Dorsolateral prefrontal cortex (tissue), 122 donors: ENCODE measurements at places on chromosomes 1 and 21.

- no peak for DNase-seq
Measured at GRCh38 chr1:102050556-102050955, 53.8 kb upstream of the OLFM3 start.

GRCh38 chr1:24504560-24504959, 1.9 kb downstream of the RCAN3 start:
- DNase-seq = no peak

DNA sequence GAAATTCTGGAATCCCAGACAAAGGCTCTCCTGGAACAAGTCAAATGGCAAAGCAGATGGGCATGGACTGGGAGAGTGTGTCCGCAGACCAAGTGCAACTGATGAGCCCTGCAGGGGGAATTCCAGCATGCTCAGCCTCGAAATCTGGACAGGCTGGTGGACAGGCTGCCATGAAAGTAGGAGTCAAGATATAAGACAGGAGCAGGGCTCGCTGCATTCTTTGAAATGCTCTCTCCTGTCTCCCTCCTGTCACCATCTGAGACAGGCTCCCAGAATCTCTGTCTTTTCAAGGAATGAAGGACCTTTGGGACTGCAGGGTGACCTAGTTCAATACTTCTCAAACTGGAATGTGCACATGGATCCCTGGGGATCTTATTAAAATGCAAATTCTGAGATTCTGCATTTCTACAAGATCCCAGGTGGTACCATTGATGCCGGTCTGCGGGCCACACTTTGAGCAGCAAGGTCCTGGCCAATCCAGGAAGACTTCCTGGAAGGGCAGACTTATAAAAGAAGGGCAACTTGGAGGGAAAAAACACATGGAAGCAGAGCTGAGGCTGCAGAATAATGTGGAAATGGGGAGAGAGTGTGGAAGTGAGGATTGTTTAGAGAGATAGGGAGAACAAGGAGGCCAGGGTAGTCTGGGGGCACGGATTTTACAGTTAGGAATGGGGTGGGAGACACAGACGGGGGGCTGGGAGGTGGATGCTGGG, 29.8 kb downstream of the TNNT2 start:
- DNase-seq = no peak

- no peak for DNase-seq
Measured at GRCh38 chr1:27652111-27652864, 17.3 kb upstream of the FGR start.

- no peak for DNase-seq
Measured at GRCh38 chr1:143699115-143699514, 272.7 kb downstream of the FAM72C start.

DNA sequence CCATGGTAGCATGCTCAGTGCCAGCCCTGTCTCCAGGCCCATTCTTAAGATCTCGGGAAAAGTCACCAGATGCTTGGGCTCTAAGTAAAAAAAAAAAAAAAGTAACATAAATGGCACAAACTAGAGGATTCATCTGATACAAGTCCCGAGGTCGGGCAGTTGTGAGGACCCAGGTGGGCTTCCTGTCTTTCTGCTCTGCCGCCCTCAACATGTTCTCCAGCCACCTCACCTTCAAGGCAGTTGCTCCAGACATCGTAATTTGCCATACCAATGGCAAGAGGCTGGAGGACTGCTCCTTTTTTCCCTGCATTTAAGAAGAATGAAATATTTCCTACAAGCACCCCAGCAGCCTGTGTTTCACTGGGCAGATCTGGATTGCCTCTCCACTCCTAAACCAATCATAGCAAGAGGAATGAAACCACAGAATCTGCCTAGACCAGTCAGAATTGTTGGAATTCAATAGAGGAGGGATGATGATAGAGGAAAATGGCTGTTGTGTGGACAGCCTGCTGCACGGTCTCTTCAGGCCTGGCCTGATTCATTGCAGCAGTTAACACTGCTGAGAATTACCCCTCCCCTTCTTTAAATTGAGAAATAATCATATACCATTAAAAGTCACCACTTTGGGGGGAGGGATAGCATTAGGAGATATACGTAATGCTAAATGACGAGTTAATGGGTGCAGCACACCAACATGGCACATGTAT, 5.4 kb downstream of the HMGN2 start:
- DNase-seq = no peak

- DNase-seq = no peak
Measured at GRCh38 chr1:41293779-41294178, 51.7 kb upstream of the SCMH1 start.

- no peak for DNase-seq
Measured at GRCh38 chr1:64343105-64343822, 126.7 kb upstream of the CACHD1 start.

DNA sequence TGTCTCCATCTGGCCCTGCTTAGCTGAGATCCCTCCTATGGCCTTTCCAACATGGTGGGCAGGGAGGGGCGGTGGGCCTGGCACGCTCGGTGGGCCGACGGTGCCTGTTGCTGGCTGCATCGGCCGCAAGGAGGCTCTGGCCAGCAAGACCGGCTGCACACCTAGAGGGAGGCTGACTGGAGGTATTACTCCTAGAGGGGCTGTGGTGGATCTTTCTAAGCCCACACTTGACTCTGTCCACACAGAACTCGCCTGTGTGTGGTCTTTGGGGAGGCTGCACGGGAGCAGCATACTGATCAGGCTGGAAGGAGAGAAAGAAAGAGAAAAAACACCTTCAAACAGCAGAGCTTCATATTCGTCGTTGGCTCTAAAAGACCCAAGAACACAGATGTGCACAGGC, 41.7 kb upstream of the ZC3H12A start:
- DNase-seq = no peak

DNA sequence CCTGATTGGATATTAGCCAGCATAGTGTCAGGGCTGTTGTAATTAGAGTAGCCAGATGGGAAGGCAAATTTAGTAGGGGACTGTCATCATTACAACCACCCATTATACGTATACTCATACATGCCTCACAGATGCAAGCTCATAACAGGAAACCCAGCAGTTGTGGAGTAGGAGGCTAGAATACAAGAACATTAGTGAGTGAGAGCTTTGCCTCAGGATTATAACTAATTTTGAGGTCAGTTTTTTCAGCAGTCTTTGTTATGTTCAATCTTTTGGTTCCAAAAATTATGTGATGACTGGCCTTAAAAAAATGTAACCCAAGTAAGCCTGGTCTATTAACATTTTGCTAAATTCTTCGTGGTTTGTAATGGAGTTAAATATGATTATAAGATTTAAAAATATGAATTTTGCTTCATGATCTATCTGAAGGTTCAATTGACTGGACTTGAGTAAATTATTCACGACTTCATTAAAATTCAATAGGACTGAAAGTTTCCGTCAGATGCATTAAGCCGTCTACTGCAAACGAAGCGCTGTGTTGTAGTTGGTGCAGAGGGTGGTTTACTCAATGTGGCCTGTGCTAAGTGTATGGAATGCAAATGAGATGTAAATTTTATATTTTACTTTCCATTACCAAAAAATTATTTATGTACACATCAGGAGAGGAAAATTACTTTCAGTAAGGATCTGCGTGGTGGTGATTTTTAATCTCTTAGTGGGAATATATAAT, 48.8 kb downstream of the KCNK1 start:
- no peak for DNase-seq

DNA sequence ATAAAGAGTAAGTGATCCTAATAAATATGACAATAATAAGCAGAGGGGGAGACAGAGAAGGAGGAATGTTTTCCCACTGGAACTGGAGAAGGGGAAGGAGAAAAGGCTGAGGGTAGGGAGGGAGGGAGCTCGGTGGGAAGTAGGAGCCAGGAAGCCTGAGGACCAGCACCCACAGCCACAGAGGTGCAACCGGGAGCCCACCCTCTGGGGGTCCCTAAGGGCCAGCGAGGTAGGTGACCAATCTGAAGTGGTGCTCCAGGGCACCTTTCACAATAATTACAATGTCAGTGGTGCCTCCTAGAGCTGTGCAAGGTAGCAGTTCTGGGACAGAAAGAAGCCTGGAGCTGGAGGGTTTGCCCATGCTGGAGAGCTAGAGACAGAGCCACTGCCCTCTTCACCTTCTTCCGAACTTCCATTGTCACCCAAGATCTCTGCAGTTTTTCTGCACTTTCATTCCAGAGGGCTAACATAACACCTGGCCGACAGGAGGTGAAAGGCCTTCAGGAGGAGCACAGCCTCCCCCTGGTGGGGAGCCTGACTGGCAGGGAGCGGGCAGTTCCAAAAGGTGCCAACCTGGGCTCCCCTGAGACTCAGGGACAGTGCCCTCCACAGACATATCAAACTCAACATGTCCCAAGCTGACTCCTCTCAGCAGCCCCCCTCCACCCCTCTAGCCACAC, 4.1 kb upstream of the AHCYL1 start:
- DNase-seq = no peak

DNA sequence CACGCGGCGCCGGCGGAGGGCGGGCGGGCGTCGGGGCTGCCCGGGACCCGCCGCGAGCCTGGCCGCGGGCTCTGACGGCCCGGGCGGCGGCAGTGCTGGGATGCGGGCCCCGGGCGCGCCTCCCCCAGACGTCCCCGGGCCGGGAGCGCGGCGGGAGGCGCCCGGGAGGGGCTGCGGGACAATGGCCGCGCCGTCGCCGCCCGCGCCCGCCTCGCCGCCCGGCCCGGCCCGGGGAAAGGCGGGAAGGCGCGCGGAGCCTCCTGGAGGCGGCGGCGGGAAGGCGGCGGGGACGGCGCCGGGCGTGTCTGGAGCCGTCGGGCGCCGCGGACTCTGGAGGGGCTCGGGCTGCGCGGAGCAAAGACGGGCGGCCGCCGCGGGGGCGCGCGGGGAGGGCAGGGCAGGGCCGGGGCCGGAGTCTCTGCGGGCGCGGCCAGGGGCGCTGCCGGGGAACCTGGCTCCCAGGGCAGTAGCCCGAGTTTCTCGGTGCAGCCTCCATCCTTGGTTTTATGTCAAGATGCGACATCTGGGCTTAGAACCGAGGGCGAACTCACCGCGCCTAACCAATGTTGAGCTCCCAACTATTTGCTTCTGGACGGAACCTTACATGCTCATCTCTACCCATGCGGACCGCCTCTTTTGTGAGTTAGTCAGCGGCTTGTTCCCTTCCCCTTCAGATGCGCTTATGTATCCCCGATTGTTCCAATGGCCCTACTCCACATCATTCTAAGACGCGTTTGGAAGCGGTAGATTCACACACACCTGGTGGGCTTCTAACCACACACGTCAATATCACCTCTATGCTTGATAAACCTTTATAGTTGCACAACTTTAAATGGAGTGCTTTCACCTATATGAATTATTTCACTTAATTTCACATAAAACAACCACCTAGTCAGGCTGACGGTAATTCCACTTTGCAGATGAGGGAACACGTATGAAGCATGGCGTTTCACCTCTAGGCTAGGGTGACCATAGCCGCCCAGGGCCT, 651 bp downstream of the ZBTB8A start:
- peak; percentile 34 for DNase-seq

DNA sequence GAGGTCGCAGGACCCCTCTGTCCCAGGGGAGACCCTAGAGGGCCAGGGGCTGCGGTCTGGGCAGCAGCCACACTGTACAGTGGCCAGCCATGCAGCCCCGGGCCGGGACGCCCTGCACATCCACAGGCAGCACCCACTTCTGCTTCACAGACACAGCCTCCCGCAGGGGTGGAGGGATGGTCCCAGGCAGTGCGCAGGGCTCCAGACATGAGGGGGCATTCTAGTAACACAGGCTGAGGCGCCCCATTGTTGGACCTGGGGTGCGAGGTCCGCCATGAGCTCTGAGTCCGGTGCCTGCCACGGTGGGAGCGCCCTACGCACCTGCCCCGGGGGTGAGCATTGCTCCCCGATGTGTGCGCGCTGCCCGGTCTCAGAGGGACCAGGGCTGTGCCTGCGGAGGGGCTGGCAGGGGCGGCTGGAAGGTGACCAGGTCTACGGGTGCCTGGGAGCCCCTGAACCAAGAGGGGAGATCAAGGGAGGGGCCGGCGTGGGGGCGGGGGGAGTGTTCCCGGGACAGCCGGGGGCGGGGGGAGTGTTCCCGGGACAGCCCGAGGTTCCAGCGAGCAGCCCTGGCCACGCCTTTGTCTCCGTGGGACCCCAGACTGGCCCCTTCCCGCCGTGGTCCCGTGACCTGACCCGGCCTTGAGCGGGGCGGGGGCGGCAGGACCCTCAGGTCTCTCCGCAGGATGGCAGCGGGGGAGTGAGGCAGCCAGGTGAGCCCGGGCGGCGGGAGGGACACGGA, 4.5 kb downstream of the MMEL1 start:
- no peak for DNase-seq

DNA sequence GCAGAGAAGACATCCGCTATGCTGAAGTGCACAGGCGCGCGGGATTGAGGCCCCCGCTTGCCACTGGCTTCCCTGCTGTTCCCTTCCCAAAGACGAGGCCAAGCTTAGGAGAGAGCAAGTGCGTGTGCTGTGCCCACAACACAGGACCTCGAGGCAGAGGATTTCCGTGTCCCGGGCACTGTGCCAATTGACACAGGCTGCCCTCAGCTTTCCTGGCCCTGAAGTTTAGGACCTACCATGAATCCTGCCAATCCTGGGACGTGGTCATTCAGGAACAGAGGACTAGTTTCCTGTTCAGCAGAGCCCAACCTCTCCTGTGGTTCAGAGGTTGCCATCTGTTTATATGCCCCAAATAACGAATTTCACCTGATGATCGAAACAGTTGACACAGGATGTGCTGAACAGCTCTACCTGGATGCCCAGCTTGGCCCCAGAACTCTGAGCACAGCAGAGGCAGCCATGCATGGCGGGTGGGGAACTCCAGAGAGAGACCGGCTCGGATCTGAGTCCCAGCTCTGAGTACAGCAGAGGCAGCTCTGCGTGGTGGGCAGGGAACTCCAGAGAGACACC, 22.0 kb downstream of the SLC37A1 start:
- no peak for DNase-seq

- DNase-seq = peak; percentile 53
Measured at GRCh38 chr21:33543505-33544129, 779 bp downstream of the SON start.

DNA sequence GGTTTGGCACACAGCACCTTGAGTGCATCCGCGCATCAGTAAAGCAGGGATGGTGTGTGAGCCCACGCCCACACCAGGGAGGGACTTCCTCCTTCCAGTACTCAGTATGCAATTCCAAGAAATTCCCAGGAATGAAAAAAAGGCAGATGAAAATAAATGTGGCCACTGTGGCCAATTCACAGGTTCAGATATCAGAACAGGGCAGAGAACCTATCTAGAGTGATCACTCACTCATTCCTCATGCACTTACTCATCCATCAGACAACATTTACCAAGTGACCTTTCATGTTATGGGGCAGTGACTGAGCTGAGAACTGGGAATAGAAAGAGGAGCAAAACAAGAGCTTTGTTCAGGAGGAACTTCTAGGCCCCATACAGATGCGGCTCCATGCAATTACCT, 113.7 kb downstream of the ZSCAN20 start:
- DNase-seq = no peak

DNA sequence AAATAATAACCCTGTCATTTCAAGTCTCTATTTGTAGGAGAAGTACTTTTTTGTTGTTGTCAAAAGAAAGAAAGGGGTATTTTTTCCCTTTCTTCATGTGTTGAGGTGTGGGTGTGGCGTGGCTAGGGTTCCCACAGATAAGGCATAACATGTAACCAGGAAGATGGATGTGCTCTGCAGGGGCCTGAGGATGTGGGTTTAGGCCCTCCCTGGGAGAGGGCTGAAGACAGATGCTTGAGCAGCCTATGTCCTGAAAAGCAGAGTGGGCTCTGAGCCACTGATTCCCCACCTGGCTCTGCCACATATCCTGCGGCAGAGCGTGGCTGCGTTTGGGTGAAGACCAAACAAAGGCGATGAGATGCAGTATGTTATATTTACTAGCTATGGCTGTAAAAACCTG, 13.9 kb upstream of the ADAR start:
- no peak for DNase-seq

GRCh38 chr1:27000817-27001460, 7.4 kb downstream of the TRNP1 start:
- DNase-seq = no peak
